ENCODE measurements at places on chromosomes 7 and 10. TPM values are rescaled to one million over a fixed set of nuclear protein-coding genes. Genes with fewer than 3 reads are reported as not detected.

DNA sequence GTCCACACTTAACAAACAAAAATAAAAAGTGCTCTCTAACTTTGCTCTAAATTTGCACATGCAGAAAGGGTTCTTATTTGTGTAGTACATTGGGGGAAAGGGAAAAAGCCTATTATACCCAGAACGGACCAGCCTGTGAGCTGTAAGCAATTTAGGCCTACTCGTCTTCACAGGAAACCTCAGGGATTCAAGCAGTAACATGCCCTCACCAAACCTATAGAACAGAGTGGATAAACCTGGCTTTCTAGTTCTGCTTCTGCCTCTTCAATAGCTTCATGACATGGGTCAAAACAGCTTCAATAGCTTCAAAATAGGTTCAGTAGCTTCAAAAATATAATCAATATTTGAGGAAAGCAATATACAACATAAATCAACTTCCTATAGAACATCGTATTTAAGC, 163.7 kb downstream of the ARL4A start:
- DNase-seq = no peak
- H3K4me1 ChIP-seq = no peaks in the 10 kb centered on the region
- no peaks in the 10 kb centered on the region for H3K27me3 ChIP-seq
- no peaks in the 10 kb centered on the region for H3K36me3 ChIP-seq

DNA sequence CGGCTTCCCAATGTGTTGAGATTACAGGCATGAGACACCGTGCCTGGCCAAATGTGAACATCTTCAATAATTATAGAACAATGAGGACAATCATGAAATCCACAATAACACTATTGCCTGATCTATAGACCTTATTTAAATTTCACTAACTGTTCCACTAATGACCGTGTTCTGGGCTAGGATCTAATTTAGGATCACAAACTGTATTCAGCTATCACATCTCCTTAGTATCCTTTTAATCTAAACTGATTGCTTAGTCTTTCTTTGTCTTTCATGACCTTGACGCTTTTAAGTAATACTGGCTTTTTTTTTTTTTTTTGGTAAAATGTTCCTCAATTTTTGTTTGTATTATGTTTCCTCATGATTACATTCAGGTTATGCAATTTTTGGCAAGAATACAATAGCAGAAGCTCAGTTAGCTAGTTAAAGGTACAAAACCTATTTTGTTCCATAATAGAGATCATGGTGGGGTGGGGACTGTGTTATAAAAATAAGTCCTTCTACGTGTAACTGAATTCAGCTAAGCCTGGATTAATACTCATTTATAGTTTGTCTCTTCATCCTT, 158.4 kb downstream of the AOAH start:
- no peak overlapping the region for H3K4me3 ChIP-seq
- DNase-seq = no peak
- no peak overlapping the region for H3K27ac ChIP-seq
- H3K27me3 ChIP-seq = no peaks in the 10 kb centered on the region
- peaks cover 11% of the 10 kb centered on the region for H3K4me1 ChIP-seq

DNA sequence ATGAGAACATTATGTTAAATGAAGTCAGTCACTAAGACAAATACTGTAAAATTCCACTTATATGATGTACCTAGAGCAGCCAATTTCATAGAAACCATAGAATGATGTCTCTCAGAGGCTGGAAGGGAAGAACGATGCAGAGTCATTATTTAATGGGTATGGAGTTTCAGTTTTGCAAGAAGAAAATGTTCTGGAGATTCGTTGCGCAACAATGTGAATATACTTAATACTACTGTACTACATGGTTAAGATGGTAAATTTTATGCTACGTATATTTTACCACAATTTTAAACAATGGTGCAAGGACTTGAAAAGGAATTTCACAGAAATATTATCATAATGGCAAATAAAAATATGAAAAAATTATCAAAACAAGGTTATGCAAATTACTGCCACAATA, 972.6 kb downstream of the KCNMA1 start:
- no peak overlapping the region for H3K27ac ChIP-seq
- no peaks in the 10 kb centered on the region for H3K36me3 ChIP-seq
- no peaks in the 10 kb centered on the region for H3K4me1 ChIP-seq
- DNase-seq = no peak
- H3K4me3 ChIP-seq = no peak overlapping the region

GRCh38 chr10:124227055-124227975, 133.9 kb upstream of the CHST15 start:
- no peaks in the 10 kb centered on the region for H3K4me1 ChIP-seq
- DNase-seq = no peak
- no peak overlapping the region for H3K4me3 ChIP-seq
- no peaks in the 10 kb centered on the region for H3K36me3 ChIP-seq
- peak overlapping the region; percentile 24 for H3K27ac ChIP-seq
- H3K27me3 ChIP-seq = no peaks in the 10 kb centered on the region

DNA sequence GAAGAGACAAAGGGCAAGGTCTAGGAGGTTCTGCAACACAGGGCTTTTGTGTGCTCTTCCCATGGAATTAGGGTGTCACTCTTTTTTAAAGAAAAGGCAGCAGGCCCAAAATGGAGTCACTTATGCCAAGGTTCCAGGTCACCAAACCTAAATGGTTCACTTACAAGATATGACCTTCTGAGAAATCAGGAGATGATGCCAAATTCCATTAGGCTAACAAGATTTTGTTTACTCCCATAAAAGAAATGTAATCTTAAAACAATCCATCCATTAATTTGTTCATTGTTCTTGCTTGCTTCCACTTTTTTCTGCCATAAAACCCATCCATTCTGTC, 158.1 kb downstream of the SNX13 start:
- peaks cover 2% of the 10 kb centered on the region for H3K36me3 ChIP-seq
- H3K27me3 ChIP-seq = no peaks in the 10 kb centered on the region
- H3K4me1 ChIP-seq = no peaks in the 10 kb centered on the region
- no peak overlapping the region for H3K27ac ChIP-seq
- no peak overlapping the region for H3K4me3 ChIP-seq
- DNase-seq = no peak

GRCh38 chr7:95517870-95518269, 32.1 kb downstream of the ASB4 start:
- H3K4me1 ChIP-seq = no peaks in the 10 kb centered on the region
- no peak overlapping the region for H3K27ac ChIP-seq
- DNase-seq = no peak
- H3K4me3 ChIP-seq = no peak overlapping the region
- no peaks in the 10 kb centered on the region for H3K36me3 ChIP-seq
- H3K27me3 ChIP-seq = peaks cover 15% of the 10 kb centered on the region

DNA sequence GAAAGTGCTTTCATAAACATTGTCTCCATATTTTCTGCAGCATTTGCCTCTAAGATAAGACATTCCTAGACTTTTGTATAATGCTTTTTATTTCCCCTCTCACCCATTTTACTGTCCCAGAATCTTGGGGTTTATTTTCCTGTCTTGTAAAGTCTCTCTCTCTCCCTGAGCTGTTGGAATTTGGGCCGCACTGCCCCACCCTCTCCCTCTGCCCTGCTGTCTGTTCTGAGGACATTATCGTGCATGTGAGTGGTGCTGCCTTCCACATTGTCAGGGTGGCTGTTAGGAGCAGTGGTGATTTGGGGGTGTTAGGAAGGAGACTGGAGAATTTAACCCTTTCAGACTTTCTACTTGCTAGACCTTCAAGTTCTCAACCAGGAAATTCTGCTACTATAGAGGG, 16.7 kb downstream of the LRMDA start:
- DNase-seq = no peak
- peaks cover 3% of the 10 kb centered on the region for H3K27me3 ChIP-seq
- no peak overlapping the region for H3K27ac ChIP-seq
- H3K36me3 ChIP-seq = no peaks in the 10 kb centered on the region

The CALML3 gene
- total RNA-seq = not detected

The ARHGEF35 gene
- 6.5 TPM for total RNA-seq

Data from activated naive CD4-positive, alpha-beta T cell treated with anti-CD3 and anti-CD28 coated beads for 36 hours (primary cell).